Nucleus accumbens (tissue), 56 donors: ENCODE measurements at places on chromosomes 5 and 9.
A peak's percentile ranks its signal among the peaks of the same experiment; 100 is the strongest.

- DNase-seq: no peak
These were observed 24.3 kb upstream of the F2R start for GRCh38 chr5:76691467-76692273.

- no peak for DNase-seq
These were observed 106.5 kb upstream of the MSX2 start for GRCh38 chr5:174617910-174618309.

DNA sequence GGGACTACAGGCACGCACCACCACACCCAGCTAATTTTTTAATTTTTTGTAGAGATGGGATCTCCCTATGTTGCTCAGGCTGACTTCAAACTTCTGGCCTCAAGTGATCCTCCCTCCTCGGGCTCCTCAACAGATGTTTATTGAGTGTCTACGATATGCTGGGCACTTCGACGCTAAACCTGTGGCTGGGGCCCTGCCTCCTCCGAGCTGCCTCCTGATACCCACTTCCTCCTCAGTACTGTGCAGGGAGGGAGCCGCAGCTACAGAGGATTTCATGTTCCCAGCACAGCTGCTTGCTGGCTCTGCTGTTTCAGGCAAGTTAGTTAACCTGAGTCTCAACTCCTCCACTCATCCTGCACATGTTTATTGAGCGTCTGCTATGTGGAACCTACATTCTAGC, 9.6 kb downstream of the AIF1L start:
- DNase-seq: no peak

DNA sequence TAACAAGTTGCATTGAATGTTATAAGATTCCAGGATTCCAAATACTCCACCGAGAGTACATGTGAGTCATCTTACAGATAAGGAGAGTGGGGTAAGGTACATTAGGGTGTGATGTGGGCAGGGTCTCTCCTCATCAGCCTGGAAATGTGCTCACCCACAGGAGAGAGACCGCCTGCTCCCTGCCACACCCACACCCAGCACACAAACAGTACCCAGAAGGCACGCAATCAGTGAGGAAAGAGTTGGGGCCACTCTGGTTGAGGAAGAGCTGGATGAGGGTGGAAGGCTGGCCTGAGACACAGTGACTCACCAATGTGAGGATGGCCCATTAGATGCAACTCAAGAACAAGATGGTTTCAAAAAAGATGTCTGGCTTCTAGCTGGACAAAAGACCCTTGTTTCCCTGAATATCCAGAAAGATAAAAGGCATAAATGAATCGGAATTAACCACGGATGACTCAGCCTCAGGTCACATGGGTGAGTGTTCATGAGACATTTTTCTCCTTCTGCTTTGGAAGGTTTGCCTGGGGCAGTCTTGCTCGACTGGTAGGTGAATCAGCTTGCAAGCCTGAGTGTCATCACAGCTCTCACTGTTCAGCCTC, 51.1 kb upstream of the LHFPL2 start:
- no peak for DNase-seq

GRCh38 chr9:122219856-122220672, 8.7 kb downstream of the LHX6 start:
- no peak for DNase-seq

DNA sequence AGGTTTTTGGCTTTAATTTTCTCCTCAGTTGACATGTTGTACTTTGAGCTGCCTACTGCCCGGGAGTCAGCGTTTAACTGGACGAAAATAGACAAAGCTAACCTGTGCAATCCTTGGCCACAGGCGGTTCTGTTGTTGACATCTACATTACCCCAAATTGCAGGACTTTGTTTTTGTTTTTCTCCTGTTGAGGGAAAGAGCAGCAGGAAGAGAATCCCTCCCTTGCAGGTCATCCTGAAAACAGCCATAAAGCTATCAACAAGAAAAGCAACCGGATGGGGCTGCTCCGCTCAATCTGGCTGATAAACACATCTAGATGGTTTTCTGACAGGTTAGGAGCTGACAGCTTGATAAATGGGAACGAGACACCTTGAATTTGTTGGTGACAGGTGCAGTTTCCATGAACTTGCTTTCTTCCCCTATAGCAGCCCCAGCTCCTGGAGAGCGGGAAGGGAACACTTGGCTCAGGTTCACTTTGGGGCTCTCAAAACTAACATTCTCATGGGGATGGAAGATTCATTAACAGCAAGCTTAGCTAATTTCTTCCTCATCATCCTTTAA, 331.5 kb downstream of the SLIT3 start:
- DNase-seq: no peak

- no peak for DNase-seq
These were observed 82.5 kb upstream of the SMIM23 start for GRCh38 chr5:171703146-171703545.

GRCh38 chr5:84453405-84453804, 68.7 kb upstream of the EDIL3 start:
- no peak for DNase-seq

DNA sequence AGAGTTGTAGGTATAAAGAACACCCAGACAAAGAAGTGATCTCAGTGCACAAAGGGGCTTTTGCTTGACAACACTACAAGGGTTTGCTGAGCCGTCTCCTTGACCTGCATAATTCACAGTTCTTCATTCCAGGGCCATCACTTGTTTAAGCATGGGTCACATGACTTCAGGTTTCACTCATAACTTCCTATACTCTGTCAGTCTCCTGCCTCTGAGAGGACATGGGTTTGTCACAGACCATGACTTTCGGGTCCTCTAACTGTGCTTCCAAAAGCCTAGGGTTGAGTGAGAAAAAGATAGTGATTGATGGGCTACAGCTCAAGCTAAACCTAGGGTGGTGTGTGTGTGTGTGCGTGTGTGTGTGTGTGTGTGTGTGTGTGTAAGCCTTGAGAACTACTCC, 166.4 kb downstream of the CDH6 start:
- DNase-seq: no peak

DNA sequence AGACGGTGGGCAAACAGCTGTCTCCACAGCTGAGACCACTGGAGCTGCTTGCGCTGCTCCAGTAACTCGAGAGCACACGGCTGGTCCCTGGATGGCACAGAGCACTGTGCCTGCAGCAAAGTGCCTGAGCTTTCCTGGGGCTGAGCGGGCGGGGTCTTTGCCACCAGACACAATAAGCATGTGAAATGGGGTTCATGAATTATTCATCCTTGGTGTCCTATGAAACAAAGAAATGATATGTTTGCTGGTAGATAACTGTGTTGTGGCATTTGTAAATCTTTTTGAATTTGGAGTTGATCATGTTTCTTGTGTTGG, 151.7 kb upstream of the MPDZ start:
- peak; percentile 55 for DNase-seq

- no peak for DNase-seq
These were observed 119.6 kb downstream of the SEMA6A start for GRCh38 chr5:116455061-116455460.

- DNase-seq: no peak
These were observed 50.6 kb downstream of the PCSK5 start for GRCh38 chr9:75941066-75941465.

GRCh38 chr9:71901695-71902597, 9.0 kb downstream of the ABHD17B start:
- no peak for DNase-seq

DNA sequence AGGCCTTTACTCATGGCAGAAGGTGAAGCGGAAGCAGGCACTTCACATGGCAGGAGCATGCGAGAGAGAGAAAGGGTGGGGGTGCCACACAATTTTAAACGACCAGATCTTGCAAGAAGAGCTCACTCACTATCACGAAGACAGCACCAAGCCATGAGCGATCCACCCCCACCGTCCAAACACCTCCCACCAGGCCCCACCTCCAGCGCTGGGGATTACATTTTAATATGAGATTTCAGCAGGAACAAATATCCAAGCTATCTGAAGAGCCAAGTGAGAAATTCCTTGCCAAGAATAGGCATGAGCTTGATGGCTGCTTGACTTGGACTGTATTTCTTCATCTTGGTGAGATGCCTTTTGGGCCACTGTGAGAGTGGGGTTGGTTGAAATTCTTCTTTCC, 88.0 kb downstream of the PDZD2 start:
- no peak for DNase-seq

DNA sequence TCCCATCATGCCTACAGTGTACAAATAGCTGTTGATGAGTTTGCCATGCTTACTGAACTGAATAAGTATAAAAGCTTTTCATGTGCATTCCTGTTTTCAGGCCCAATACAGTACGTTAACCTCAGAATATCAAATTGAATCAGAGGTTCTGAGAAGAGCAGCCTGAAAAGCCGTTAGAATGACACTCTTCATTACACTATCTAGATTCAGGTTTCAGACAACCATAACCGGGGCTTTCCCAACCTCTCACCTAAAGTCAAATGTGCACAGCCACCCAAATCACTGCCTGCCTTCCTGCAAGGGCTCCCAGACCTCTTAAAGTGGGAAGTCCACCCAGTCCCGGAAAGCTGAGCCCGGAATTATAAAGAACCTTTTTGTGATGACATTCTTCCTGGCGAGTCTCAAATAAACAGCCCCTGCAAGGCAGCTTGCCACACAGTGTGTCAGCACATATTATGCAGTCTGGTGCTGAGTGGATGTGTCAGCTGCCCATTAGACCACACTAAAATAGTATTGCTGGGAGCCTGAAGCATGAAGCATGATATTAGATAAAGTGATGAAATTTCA, 245.8 kb downstream of the TLE4 start:
- DNase-seq: no peak

DNA sequence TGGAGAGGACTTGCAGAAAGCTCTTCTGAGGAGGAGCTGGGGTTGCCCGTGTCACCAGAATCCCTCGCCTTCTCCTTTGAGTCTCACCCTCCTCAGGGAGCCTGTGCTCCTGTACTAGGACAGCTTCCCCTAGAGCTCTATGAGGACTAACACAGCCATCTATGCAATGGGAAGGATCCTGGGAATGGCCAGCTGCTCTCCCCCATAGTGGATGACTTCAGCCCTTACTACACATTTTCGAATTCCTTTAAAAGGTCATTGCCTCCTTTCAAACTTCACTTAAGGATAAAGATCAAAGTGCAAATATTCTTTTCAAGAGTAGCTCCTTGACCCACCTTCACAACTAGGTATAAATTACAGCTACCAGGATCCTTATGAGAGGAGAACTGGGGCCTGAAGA, 55.1 kb downstream of the PRDM6 start:
- no peak for DNase-seq

DNA sequence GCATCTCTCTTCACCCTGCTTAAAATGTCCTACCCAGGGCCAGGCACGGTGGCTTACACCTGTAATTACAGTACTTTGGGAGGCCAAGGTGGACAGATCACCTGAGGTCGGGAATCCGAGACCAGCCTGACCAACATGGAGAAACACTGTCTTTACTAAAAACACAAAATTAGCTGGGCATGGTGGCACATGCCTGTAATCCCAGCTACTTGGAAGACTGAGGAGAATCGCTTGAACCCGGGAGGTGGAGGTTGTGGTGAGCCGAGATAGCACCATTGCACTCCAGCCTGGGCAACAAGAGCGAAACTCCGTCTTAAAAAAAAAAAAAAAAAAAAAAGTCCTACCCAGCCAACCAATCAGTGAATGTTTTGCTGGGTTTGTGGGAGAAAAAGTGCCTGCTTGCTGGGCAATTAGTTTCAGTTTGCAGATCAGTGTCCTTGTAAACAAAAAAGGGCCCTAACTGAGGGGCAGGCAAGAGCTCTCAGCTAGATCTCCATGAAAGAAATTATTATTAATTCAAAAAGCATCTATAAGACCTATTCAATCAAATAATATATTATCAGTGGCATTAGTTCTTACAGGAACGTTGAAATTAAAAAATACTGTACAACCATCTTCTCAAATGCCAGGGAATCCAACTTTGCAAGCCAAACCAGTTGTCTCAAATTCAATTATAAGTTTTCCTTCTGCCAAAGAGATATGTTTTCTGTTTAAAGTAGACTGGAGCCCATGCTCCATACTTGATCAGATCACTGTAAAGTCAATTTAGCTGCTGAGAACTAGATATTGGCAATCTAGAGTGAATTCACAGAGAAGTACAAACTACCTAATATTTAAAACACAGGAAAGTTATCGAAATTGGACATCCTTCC, 3.9 kb downstream of the MEGF9 start:
- DNase-seq: no peak

- DNase-seq: no peak
These were observed 134.8 kb upstream of the BOD1 start for GRCh38 chr5:173751266-173751600.

GRCh38 chr9:94920420-94921091, 194.1 kb downstream of the AOPEP start:
- no peak for DNase-seq

GRCh38 chr9:4237748-4238511, 61.9 kb downstream of the GLIS3 start:
- DNase-seq: no peak
